ENCODE measurements at places on chromosomes 4 and X.

DNA sequence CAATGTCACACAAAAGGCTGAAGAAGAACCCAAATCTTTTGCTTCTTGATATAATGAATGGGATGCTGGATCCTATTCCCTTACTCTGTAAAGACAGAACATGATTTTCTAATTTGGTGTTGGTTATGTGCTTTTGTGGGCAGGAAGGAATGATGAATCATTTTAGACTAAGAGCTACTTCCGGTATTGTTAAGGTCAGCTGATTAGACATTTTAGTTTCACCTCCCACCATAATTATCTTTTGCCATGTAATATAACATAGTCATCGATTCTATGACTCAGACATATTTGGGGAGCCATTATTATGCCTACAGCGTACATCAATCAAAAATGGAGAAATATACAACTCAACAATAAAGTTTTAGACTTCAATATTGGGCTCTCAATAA lies 265.3 kb downstream of the ZNF674 start:
- no peak for DNase-seq

- DNase-seq, result no peak
Measured at GRCh38 chr4:6440506-6441201, 31.8 kb downstream of the PPP2R2C start.

DNA sequence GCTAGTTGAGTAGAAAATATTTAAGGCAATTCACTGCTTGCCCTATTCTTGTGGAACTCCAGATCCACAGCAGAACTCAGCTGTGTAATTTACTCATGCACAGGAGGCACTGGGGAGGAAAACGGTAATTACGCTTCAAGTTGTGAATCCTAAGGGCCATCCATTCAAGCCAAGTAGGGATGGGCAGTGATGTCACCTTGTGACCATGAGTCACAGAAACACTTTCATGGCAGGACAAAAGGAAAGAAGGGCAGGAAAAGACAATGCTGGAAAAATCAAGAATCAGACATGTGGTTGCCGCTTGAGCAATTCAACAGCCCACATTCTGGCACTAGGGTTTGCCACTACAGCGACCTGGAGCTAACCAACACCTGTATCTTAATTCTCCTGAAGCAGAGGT lies 1.4 kb downstream of the PAQR3 start:
- DNase-seq, result peak; percentile 13

DNA sequence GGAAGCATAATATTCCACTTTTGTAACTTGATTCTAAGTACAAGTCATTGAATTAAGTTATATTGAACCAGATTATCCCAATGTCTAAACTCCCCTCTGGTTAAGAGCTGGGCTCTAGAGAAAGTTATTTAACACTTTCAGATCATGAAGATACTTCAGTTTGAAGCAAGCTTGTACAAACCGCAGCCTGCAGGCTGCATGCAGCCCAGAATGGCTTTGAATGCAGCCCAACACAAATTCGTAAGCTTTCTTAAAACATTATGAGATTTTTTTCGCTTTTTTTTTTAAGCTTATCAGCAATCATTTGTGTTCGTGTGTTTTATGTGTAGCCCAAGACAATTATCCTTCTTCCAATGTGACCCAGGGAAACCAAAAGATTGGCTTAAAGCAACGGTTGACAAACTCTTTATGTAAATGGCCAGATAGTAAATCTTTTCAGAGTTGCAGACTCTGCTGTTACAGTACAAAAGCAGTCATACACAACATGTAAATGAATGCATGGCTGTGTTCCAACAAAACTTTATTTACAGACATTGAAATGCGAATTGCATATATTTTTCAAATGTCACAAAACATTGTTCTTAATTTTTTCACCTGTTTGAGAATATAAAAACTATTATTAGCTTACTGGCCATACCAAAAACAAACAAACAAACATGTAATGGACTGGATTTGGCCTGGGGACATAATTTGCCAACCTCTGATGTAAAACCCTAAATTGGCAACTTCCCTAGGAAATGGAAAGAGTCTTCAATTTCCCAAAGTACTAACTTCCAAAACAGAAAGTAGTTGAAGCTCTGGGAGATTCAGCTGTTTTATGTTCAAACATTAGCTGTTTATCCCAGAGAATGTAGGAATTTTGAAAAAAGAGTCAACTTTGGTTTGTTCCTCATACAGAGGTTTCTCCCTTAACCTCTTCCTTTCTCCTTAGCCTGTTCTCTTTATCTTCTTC lies 201.1 kb upstream of the MBNL3 start:
- DNase-seq, result no peak

DNA sequence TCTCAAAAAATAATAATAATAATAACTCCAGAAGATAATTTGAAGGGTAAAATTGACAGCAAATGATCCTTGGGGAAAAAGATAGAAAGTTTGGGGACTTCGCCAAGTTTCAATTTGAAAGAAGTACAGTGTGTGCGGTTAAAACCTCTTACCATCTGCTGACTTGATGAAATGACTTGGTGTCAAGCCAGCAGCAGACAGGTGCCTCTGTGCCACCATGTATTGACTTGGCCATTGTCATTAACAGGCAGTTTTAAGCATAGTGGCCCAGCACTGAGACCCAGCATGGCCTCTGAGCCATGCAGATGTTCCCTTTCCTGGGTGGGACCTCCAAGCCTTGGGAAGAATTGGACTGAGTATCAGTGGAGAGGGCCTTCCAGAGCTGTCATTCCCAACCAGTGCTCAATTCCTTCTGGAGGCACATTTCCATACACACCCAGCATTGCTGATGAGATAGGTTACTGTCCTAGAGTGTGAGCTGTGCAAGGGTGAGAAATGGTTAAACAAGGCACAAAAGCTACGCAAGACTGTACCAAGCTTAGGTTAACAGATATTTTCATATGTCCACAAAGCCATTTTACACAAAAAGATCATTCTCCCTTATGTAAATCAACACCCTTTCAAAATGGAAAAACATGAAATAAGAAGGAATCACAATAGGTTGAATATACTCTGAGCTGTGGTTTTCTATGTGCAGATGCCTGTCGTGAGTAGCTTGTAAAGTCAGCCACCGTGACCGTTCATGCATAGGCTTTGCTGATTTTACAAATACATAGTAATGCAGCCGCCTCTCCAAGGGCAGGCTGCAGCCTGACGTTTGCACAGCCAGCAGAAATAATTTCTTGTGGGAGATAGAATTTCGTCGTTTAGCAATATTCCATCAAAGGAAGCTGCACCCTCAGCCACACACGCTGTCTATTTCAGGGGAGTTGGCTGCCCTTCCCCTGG lies 59.4 kb upstream of the FBXW7 start:
- peak; percentile 21 for DNase-seq

GRCh38 chr4:87805971-87806370 lies 6.6 kb downstream of the IBSP start:
- DNase-seq, result no peak

- no peak for DNase-seq
Measured at GRCh38 chr4:123340381-123340701, 56.3 kb upstream of the SPRY1 start.

DNA sequence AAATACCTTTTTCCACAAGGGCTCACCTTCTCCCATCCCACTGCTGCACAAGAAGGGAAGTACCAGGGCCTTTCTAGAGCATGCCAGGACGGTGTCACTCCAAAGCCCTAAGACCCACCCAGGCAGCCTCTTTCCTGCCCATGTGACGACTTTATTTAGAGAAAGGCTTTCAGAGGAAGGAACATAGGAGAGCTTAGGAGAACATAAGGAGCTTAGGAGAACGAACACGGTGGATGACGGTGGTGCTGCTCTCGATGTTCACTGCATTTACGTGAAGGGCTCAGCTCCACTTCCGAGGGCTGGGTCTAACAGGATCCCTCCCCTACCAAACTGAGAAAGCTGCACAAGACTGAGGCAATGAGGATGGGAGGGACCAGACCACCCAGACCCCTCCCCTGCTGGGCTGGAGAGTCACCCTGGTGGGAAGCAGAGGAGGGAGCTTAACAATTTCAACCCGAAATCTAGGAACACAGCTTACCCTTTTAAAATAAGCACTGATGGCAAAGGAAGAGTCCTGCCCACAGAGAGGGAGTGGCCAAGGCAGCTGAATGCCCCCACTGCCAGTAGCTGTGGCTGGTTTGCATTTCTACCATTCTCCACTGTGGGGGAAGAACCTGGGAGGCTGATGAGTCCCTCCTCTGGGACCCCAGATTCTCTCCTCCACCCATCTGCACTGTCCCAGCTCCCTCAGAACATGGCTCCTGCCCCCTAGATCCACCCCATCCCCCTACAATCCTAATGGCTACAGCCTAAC lies 29.8 kb downstream of the ZFYVE28 start:
- no peak for DNase-seq

DNA sequence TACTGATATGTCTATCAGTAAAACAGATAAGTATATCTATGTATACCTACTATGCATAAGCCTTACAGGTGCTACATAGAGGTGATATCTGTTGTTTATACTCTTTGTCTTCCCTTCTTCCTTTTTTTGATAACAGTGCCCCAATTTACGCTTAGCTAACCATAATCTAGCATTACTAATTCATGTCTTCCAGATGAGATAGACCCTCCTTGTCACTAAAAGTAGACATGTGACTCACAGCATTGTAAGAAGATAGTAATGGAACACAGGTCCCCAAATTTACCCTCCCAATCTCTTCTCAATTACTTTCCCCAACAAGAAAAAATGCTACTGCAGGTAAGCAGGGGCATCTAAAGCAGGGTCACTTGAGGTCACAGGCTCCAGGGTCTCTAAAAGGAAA lies 7.9 kb upstream of the NFKB1 start:
- no peak for DNase-seq

DNA sequence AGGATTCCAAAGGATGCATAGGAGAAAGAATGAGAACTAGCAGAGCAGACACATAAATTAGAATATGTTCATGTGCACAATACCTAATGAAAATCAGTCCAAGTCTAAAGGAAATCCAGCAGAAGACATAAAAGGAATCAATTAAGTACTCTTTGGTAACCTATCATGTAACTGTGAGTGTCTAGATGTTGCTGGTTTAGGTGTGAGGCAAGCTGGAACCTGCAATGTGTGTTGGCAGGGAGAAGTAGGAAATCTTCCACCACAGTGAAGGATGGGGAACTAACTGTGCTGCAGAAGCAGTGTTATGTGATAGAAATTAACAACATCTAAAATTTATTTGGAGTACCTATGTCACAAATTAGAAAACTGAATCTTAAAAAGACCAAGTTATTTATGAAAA lies 330.8 kb upstream of the DKK2 start:
- no peak for DNase-seq

- no peak for DNase-seq
Measured at GRCh38 chrX:134628663-134629062, 29.6 kb downstream of the PLAC1 start.

GRCh38 chr4:79287076-79287475 lies 38.8 kb downstream of the NAA11 start:
- DNase-seq, result no peak

GRCh38 chrX:134004084-134004483 lies 18.7 kb upstream of the GPC3 start:
- no peak for DNase-seq

DNA sequence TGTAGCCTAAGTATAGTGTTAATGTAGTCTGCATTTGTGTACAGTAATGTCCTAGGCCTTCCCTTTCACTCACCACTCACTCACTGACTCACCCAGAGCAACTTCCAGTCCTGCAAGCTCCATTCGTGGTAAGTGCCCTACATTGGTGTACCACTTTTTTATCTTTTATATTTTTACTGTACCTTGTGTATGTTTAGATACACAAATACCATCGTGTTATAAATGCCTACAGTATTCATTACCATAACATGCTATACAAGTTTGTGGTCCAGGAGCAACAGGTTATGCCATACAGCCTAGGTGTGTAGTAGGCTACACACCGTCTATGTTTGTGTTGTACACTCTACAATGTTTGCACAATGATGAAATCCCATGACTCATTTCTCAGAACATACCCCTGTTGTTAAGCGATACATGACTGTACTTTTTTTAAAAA lies 15.4 kb downstream of the TSPAN5 start:
- DNase-seq, result no peak

DNA sequence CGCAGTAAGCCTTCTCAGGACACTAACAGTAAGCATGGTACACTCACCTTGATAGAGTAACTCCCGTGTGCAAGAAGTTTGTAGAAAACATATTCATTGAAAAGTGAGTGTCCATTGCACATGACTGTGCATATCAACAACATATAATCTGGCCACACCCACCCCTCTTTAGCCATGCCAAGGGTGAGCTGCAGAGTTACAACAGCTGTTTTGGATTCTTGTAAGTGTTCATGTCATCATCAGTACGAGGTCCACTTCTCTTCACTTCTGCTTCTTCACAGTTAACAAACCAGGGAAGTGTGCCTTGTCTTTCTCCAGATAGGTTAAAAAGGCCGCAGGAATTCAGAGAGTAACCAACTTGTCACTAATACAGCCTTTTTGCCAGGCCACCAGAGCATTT lies 116.6 kb downstream of the IRF2 start:
- DNase-seq, result no peak

DNA sequence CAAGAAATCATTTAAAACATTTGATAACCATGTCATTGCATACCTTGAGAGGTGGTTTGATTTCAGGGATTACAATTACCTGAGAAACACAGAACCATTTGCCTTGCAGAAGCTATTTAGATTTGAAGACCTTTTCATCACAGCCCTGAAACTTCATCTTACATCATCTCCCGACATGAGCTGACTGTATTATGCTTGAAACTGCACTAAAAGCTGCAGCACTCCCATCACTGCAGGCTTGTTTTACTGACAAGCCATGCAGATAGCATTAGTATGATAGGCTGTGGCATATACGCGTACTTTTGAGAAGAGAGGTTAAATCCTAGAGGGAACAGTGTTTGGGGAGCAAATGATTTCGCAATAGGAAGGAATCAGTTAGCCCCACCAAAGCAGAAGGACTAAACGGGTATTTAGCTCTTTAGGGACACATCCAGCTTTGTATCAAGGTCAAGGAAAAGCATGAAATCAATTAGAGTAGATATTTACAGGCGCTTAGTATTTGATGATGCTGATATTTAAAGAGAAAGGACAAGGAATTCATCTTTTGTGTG lies 133.2 kb upstream of the DIAPH2 start:
- DNase-seq, result no peak

DNA sequence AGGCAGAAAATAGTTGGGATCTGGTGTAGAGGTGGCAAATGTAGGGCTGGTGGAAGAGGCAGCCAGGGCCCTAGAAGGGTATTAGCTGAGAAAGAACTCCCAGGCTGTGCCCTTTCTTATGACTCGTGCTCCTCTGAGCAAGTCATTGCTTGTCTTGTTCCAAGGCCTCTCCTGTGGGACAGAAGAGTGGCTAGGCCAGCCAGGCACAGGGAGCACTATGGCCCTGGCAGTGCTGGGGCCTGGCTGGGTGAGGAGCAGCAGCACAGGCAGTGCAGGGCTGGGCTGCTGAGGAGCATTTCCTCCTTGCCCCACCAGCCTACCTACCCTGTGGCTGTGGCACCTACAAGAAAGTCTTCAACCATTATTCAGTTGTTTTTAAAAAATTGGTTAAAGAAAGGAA lies 298.5 kb upstream of the NR3C2 start:
- DNase-seq, result no peak

- no peak for DNase-seq
Measured at GRCh38 chr4:147336252-147336651, 144.6 kb upstream of the EDNRA start.

DNA sequence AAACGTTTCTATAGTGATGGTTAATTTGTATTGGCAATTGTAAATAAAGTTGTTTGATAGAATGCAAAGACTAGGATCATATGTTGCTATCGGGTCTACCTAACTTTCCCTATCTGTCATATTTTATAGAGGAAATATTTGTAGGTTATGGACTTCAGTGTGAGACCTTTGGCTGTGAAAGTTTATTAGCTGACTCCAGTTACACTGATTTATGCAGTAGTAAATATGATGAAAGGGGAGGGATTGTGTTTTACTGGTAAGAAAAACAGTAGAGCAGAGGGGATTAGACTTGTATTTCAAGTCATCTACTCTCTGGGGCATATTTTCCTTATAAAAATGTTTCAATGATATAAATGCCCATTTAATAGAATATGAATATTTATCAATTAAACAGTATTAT lies 43.8 kb downstream of the ADGRL3 start:
- no peak for DNase-seq

All from NCI-H446 (cell line).